Naive B cell (primary cell): ENCODE measurements at places on chromosomes 7 and 10.

DNA sequence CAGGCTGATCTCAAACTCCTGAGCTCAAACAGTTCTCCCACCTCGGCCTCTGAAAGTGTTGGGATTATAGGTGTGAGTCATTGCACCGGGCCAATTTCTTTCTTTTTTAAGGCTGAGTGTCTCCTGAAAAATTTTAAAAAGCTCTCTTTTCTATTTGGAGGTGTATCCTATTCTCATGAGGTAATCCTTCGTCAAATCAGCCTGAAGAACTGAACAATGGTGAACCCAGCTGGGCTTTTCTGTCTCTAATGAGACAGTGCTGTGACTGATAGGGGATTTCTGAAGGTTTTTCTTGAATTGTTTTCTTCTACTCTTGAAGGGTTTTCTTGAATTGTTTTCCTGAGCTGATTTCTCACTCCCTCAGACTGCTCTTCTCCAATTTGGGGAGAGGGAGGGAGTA lies 30.9 kb upstream of the CALU start:
- DNase-seq = no peak
- H3K4me3 ChIP-seq = no peak overlapping the region
- no peaks in the 10 kb centered on the region for H3K27me3 ChIP-seq

DNA sequence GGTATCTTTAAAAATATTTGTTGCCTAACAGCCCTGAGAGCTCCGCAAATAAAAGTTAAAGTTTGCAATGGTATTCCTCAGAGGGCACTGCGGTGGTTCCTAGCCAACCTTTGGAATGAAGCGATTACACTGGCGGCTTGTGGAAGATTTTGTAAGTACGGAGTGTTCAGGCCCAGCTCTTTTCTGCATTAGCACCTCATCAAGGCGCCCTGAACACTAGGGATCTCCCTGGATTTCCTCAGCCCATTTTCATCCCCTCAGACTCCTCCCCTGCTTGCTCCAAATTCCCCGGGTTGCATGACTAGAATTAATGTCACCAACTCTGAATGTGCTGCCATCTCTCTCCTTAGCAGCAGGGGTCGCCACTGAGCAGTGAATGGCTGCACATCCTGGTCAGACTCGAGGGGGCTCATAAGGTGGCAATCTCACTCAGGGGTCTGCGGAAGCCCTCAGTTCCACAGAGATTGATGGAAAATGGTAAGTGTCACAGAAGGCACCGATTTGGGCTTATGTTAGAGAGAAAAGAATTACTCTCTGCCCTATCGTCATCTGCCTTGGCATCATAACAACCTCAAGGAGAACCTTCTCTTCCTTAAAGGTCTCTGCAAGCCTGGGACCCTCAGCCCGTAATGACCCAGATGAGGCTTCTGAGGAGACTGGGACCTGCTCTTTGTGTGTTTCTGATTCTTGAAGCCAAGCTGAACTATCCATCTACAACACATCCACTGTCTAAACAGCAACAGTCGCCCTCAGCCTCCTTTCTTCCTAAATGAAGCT lies 262.8 kb upstream of the AOAH start:
- DNase-seq = peak; percentile 25
- peaks cover 53% of the 10 kb centered on the region for H3K4me1 ChIP-seq
- no peak overlapping the region for H3K27ac ChIP-seq

DNA sequence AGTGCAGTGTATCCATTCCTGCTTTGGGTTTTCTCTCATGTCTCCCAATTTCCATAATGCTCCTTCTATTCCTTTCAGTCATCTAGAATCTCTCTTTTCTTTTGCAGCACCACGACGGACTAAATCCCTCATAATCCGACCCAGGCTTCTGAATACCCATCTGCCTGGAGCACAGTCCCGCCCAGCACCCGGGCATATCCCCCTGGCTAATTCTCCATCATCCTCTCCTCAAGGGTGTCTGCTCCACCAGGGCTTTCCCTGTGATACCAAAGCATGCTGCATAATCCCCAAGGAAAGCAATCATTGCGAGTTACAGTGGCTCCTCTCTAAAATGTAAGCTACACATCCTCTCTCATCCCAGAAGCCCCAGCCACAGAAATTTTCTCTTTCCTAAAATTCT lies 321.9 kb downstream of the CCDC3 start:
- no peaks in the 10 kb centered on the region for H3K27me3 ChIP-seq
- H3K4me3 ChIP-seq = no peak overlapping the region
- peak overlapping the region; percentile 25 for H3K27ac ChIP-seq
- peaks cover 22% of the 10 kb centered on the region for H3K36me3 ChIP-seq
- H3K4me1 ChIP-seq = peaks cover 24% of the 10 kb centered on the region

- H3K4me1 ChIP-seq = no peaks in the 10 kb centered on the region
- H3K36me3 ChIP-seq = no peaks in the 10 kb centered on the region
- H3K4me3 ChIP-seq = no peak overlapping the region
- no peak for DNase-seq
- H3K27ac ChIP-seq = peak overlapping the region; percentile 11
Observed at GRCh38 chr7:57868771-57869483, 418.9 kb downstream of the ZNF716 start.

DNA sequence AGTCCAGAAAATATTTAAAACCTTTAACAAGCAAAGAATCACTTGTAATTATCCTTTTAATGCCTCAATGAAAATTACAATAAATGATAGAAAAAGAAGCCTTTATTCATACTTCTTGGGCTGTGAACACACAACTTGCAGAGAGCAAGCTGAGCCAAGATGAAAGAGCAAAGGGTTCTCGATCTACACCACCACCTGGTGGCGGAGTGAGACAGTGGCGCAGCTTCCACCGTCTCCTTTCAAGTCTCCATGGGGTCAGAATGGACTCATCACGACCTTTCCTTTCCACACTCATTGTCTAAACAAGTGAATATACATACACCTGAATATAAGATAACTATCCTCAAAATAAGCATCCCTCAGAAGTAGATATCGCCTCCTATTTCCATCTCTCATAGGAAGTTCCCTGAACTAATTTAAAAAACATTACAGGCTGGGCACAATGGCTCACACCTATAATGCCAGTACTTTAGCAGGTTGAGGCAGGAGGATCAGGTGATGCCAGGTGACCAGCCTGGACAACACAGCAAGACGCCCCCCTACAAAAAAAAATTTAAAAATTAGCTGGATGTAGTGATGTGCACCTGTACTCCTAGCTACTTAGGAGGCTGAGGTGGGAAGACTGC lies 40.7 kb downstream of the ATE1 start:
- no peaks in the 10 kb centered on the region for H3K36me3 ChIP-seq
- no peak overlapping the region for H3K4me3 ChIP-seq

- peaks cover 14% of the 10 kb centered on the region for H3K36me3 ChIP-seq
- H3K4me3 ChIP-seq = no peak overlapping the region
- H3K27me3 ChIP-seq = no peaks in the 10 kb centered on the region
- peaks cover 65% of the 10 kb centered on the region for H3K4me1 ChIP-seq
- DNase-seq = no peak
Observed at GRCh38 chr10:12589791-12590190, 240.4 kb downstream of the CAMK1D start.

DNA sequence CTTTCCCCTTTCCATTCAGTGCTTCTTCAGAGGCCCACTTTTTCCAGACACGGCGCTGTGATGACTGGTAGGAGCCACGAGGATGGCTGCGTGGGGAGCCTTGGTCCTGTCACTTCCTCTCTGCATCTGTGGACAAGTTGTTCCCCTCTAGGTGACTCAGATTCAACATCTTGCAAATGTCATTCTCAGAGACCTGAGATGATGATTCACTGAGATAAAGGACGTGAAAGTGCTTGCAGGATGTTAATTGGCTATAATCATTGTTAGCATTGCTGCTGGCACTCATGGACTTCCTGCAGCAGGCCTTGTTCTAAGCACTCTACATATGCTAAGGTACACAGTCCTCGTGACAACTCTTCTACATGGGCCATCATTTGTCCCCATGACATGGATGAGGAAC lies 489.8 kb upstream of the ZMIZ1 start:
- H3K4me3 ChIP-seq = no peak overlapping the region
- DNase-seq = no peak
- H3K4me1 ChIP-seq = peaks cover 2% of the 10 kb centered on the region
- no peaks in the 10 kb centered on the region for H3K36me3 ChIP-seq
- H3K27me3 ChIP-seq = peaks cover 3% of the 10 kb centered on the region

GRCh38 chr10:91924212-91925021 lies 847 bp downstream of the BTAF1 start:
- H3K27ac ChIP-seq = peak overlapping the region; percentile 98
- H3K36me3 ChIP-seq = peaks cover 14% of the 10 kb centered on the region
- peak overlapping the region; percentile 97 for H3K4me3 ChIP-seq
- H3K4me1 ChIP-seq = peaks cover 48% of the 10 kb centered on the region

- H3K4me3 ChIP-seq = no peak overlapping the region
- peaks cover 36% of the 10 kb centered on the region for H3K4me1 ChIP-seq
- no peaks in the 10 kb centered on the region for H3K27me3 ChIP-seq
- H3K27ac ChIP-seq = no peak overlapping the region
Observed at GRCh38 chr7:26346611-26347203, 55.0 kb downstream of the SNX10 start.

DNA sequence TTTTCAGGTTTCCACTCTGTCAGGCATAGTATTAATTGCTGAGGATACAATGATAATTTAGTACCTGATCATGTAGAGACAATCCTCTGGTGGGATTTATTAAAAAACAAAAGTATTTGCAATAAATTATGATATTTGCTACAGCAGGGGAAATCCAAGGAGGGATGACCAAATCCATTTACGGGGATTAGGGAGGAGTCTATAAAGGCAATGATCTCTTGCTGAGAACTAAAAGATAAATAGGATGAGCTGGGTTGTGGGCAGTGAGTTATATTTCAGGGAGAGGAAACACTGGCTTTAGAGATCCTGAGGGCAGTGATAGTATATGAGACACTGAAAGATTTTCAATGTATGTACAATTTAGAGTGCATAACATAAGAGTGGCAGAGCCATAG lies 305.5 kb downstream of the GPR37 start:
- H3K27me3 ChIP-seq = no peaks in the 10 kb centered on the region
- no peaks in the 10 kb centered on the region for H3K36me3 ChIP-seq
- no peak overlapping the region for H3K4me3 ChIP-seq
- no peak for DNase-seq
- no peaks in the 10 kb centered on the region for H3K4me1 ChIP-seq

DNA sequence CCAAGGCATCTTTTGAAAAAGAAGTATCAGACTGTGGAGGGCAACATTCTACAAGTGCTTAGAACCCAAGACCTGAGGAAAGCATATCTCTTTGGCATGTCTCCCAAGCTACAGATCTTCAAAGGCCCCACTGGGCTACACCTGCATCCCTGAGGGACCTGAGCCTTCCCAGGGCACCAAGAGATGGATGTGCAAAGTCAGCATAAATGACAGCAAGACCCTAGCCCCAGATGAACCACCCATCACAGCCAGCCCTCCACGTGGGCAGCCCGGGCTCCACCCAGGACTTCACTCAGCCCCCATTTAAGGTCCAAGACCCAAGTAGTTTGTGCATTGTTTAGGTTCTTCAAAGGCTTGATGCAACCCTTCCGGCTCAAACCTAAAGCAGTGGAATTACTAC lies 123.5 kb downstream of the SFMBT2 start:
- no peaks in the 10 kb centered on the region for H3K27me3 ChIP-seq
- H3K36me3 ChIP-seq = no peaks in the 10 kb centered on the region
- H3K27ac ChIP-seq = no peak overlapping the region
- H3K4me1 ChIP-seq = peaks cover 7% of the 10 kb centered on the region
- no peak for DNase-seq

DNA sequence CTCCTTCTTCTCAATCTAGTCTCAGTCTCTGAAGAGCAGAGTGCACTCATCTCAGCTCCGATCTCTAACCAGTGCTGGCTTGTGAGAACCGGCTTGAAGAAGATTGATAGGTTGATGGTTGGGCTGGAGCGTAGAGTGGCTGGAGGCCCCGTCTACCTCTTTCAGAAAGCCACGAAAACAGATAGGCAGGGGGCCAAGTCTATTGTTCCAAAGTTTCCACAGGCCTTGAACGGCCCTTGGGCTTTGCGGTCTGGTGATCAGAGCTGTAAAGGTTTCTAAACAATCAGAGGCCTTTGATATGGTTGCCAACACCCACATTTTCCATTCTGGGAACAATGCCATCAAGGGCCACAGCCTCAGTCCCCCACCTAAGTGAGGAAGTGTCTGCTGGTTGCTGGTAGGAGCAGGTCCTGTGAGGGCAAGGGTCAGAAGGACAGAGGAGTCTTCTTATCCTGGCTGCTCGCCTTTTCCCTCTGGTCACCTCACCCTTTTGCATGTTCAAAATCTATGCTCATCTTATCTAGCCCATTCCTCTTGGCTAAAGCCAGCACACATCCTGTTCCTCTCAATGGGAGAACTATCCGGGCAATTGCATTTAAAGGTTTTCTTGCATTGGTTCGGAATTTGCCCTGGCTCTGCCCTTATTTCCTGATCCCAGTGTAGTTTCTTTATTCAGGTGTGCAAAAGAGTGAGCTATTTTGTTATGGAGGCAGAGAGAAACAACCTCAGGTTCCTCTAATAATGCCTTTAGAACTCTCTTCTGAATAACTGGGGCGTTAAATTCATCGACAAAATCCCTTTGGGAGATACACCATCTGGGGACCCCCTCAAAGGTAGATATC lies 70.3 kb upstream of the KMT2E start:
- H3K27me3 ChIP-seq = no peaks in the 10 kb centered on the region
- peak overlapping the region; percentile 100 for H3K27ac ChIP-seq
- peaks cover 30% of the 10 kb centered on the region for H3K36me3 ChIP-seq
- DNase-seq = peak; percentile 62
- peak overlapping the region; percentile 97 for H3K4me3 ChIP-seq

- H3K27me3 ChIP-seq = peaks cover 8% of the 10 kb centered on the region
- no peaks in the 10 kb centered on the region for H3K4me1 ChIP-seq
- no peak for DNase-seq
Observed at GRCh38 chr7:116782177-116782711, 80.1 kb upstream of the CAPZA2 start.

DNA sequence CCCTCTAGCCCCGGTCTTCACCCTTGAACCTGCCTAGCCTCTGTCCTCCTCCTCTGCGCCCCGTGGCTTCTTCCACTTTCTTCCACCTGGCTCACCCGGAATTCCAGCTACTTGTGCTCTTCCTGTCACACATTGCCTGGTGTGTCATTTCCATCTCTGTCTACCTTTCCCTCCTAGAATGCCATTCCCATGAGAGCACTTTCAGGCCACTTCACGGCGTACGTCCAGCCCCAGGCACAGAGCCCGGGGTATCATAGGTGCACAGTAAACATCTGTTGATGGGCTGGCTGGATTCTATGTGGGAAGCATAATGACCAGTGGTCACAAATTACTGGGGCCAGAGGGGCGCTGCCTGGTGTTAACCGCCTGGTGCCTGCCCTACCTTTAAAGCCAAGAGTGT lies 161.3 kb downstream of the CUX1 start:
- H3K36me3 ChIP-seq = no peaks in the 10 kb centered on the region
- H3K4me1 ChIP-seq = peaks cover 29% of the 10 kb centered on the region

DNA sequence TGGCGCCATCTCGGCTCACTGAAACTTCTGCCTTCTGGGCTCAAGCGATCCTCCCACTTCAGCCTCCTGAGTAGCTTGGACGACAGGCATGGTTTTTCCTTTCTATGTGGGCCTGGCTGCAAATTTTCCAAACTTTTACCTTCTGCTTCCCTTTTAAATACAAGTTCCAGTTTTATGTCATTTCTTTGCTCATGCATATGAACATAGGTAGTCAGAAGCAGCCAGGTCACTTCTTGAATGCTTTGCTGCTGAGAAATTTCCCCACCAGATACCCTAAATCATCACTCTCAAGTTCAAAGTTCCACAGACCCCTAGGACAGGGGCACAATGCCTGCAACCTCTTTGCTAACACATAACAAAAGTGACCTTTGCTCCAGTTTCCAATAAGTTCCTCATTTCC lies 21.6 kb upstream of the RPEL1 start:
- no peak overlapping the region for H3K27ac ChIP-seq
- no peak for DNase-seq
- no peak overlapping the region for H3K4me3 ChIP-seq
- H3K27me3 ChIP-seq = no peaks in the 10 kb centered on the region
- H3K4me1 ChIP-seq = no peaks in the 10 kb centered on the region

- no peak for DNase-seq
- no peak overlapping the region for H3K27ac ChIP-seq
- H3K4me3 ChIP-seq = no peak overlapping the region
Observed at GRCh38 chr10:77101341-77101740, 536.3 kb downstream of the KCNMA1 start.
